ENCODE measurements at places on chromosomes 3 and 15. TPM values are rescaled to one million over a fixed set of nuclear protein-coding genes. Genes with fewer than 3 reads are reported as not detected.
A peak's percentile ranks its signal among the peaks of the same experiment; 100 is the strongest.

Gene TERB2
- not detected for total RNA-seq

DNA sequence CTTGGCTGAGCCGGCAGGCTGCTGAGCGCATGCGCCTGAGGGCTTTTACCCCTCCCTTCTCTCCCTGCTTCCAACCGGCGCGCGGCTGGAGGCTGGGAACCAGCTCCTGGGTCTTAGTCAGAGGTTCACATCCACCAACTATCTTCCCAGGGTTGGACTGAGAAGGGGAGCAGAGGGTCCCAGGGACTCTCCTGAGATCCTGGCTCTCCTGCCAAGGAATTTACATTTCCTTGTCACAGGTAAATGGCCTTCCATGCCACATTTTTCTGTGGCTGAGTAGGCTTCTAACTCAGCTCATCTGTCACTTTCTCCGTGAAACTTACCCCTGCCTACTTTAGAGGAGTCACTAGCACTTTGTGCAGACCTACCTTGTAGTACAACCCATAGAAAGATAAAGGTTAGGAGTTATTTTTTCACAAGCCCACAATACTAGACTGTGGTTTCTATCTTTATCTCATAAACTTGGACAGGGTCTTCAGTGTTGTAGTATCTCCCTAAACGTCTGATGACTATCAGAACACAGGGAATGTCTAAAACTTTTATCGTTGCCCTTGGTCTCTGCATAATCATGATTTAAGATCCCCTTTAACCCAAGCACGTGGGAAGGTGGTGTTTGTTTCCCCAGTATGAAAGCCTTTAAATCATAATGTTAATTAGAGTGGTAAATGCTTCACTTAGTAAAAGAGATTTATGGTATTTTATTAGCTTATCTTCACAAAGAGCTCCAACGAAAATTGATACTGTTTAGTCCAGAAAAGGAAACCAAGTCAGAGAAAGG, 638 bp upstream of the TBC1D5 start:
- no peak for DNase-seq
- H3K27ac ChIP-seq, result peak overlapping the region; percentile 96
- no peaks in the 10 kb centered on the region for H3K36me3 ChIP-seq
- H3K27me3 ChIP-seq, result no peaks in the 10 kb centered on the region
- peak overlapping the region; percentile 96 for H3K4me3 ChIP-seq

DNA sequence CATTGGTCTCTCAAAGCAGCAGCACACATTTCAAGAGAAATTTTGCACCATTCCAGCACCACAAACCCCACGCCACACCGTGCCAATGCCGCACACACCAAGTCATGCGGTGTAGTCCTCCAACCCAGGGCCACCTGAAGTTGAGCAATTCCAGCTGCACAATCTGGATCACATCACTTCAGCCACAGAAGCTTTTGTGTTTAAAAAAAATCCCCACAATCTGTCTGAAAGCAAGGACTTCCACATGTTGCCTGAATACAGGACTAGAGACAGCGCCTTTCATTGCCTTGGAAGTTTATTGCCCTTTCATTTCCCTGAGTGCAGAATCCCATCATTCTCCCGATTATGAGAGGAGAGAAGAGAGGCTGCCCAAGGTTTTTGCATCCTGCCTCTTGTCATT, 175.6 kb upstream of the BCL6 start:
- peaks cover 9% of the 10 kb centered on the region for H3K27me3 ChIP-seq
- peak overlapping the region; percentile 31 for H3K4me3 ChIP-seq
- no peak for DNase-seq
- peaks cover 16% of the 10 kb centered on the region for H3K36me3 ChIP-seq
- H3K4me1 ChIP-seq, result peaks cover 91% of the 10 kb centered on the region

DNA sequence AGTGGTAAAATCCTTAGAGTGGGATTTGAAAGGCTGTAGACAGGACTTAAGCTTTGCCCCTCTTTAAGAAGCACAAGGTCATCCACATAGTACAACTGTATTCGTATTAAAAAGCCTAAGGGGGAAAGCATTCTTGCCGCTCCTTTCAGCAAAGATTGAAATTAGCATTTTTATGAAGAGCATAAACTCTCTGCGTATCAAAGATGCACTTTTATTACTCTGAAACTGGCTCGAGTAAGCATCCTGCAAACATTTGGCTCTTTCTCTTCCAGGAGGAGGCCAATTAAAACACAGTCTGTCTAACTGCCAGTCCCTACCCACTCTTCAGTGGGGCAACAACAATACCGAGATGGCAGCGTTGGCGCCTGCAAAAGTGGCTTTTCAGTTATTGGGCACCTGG, 192.5 kb upstream of the TPRG1 start:
- H3K36me3 ChIP-seq, result no peaks in the 10 kb centered on the region
- H3K4me1 ChIP-seq, result peaks cover 10% of the 10 kb centered on the region
- no peak overlapping the region for H3K4me3 ChIP-seq
- no peak overlapping the region for H3K27ac ChIP-seq

GRCh38 chr3:126216416-126216815, 36.0 kb upstream of the ALDH1L1 start:
- no peak for DNase-seq
- H3K36me3 ChIP-seq, result no peaks in the 10 kb centered on the region
- H3K4me1 ChIP-seq, result no peaks in the 10 kb centered on the region
- no peak overlapping the region for H3K27ac ChIP-seq
